ENCODE measurements at places on chromosomes 5 and 9.

DNA sequence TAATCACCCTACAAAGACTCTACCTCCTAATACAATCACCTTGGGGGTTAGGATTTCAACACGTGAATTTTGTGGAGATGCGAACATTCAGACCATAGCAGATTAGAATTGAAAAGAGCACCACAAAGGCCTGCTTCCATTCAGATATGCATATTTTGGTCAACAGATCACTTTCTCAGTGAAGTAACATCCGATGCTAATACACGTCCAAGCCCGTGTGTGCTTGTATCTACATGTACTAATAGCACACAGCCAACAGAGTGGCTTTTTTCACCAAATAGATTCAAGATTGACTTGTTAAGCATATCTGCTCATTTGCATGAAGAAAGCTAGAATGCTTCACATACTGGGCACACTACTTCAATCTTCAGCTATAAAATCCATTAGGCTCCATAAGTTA lies 35.6 kb upstream of the SSBP2 start:
- no peak for DNase-seq

GRCh38 chr5:62327138-62328053 lies 21.4 kb downstream of the KIF2A start:
- DNase-seq: no peak

DNA sequence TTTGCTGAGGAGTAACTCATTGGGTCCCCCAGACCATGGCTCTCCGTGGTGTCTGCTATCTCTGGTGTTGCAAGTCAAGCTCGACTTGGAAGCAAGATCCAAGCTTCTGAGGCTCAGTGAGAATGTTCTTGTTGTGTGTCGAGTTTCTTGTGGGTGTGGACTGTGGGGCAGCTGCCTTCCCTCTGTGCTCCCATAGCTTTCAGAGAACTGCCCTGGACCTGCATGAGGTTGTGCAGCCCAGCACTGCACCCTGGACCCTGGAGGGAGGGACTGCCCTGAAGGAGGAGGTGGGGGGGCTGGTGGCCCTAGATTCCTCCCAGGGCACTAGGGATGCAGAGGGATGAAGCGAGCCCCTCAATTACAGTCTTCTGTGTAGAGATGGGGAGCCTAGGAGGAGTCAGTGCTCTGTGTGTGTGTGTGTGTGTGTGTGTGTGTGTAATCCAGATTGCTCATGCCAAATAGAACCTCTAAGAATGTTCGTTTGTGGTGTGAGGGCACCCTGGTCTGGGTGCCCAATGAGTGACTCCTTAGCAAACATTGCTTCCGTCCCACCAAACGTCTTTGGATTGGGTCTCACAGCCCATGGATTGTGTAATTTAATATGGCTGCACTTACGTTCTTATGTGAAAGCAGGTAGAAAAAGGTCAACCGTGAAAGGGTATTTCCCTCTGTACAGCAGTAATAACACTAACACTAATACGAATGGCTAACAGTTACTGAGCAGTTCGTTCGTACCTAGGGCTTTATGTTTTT lies 143.3 kb upstream of the LMX1B start:
- DNase-seq: no peak

- no peak for DNase-seq
These were observed 56.4 kb upstream of the MYO10 start for GRCh38 chr5:16992444-16992843.

DNA sequence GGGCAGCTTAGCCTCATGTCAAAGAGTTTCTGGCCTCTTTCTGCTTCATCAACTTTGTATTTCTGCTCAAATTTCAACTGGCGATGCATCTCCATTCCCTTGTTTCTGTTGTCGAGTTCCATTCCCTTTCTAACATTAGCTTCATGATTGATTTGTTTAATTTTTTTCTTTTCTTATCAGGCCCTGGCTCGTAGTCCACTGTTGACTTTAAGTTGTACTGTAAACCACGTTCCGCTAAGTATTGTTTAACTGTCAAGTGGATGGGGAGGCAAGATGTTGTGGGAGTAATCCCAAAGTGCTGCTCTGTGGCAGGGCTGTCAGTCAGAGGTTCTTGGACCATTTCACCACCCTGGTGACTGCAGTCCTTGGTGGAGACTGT lies 309.1 kb downstream of the PSAT1 start:
- no peak for DNase-seq

GRCh38 chr5:27020973-27021372 lies 17.4 kb downstream of the CDH9 start:
- no peak for DNase-seq

GRCh38 chr9:32294106-32294505 lies 90.3 kb upstream of the ACO1 start:
- no peak for DNase-seq

GRCh38 chr9:129702589-129703520 lies 37.4 kb downstream of the PRRX2 start:
- no peak for DNase-seq

- DNase-seq: no peak
These were observed 7.5 kb upstream of the ZNF367 start for GRCh38 chr9:96425500-96426169.
